Body of pancreas (tissue), 4 donors: ENCODE measurements at places on chromosomes 3 and 15. TPM values are rescaled to one million over a fixed set of nuclear protein-coding genes. Genes with fewer than 3 reads are reported as not detected.

The GOLGA8H gene
- 2.3 TPM for total RNA-seq

The CNTN3 gene
- 20.4 TPM for total RNA-seq

The SAMD7 gene
- not detected for total RNA-seq

The TMEM40 gene
- total RNA-seq: not detected

The ZIC4 gene
- total RNA-seq: not detected

The AADACL2 gene
- total RNA-seq: not detected
